Retinal pigment epithelial cell (primary cell): ENCODE measurements at places on chromosomes 12 and 14.

- no peak for DNase-seq
Measured at GRCh38 chr12:82866946-82867345, 180.2 kb downstream of the TMTC2 start.

GRCh38 chr12:105335856-105336255 lies 5.4 kb downstream of the C12orf75 start:
- DNase-seq: no peak

- no peak for DNase-seq
Measured at GRCh38 chr14:61459229-61459628, 137.8 kb downstream of the PRKCH start.

DNA sequence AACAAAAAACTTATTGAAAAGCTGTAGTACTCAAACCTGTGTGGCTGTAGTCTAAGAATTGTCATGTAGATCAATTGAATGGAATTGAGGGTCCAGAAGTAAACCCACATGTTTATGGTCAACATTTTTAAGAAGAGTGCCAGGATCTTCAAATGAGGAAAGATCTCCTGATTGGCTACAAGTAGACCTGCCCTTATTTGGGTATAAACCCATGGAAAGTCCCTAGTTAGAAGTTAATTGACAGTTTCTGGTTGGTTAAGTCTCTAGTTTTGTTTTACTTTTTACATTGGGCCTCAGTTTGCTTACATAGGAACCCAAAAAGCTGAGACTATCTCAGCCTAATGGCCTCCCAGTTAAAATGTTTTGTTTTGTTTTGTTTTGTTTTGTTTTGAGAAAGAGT lies 91.9 kb upstream of the RESF1 start:
- no peak for DNase-seq

DNA sequence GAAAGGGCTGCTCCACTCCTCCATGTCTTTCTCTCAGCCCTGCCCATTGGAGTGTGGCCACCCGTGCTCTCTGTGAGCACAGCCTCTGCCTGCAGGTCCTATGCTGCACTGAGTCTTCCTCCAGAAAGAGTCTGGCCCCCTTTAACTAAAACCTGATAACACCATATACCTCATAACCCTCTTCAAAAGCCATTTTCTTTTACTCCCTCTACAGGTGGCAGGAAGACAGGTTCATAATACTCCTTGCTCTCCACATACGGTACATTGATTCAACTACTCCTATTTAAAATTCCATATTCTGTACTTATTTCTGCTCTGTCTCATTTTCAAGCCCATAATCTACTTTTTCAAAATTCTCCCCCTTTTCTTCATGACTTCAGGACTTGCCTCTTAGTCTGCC lies 144.0 kb downstream of the HELB start:
- no peak for DNase-seq

DNA sequence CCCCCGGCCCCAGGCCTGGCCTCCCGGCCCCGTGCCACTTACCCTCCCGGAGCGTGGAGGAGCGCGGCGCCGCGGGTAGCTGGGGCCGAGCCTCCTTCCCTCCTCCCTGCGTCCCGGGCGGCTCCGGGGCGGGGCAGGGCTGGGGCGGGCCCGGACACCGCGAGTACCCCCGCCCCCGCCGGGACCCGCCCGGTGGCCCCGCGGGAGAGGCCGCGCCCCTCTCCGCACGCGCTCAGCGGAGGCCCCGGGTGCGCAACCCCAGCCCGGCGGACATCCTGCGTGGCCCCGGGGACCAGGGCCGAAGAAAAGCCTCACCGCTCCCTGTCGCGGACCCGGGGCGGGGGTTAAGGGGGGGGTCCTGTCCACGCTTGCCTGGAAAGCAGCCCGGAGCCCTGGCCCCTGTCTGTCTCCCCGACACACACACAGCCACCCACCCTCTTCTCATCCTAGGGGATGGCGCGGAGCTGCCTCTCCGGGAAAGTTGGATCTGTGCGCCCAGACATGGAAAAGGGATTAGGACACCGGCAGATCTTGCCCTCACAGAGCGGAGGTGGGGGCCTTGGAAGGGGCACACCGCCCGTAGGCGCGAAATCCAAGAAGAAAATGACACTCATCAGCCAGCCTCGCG lies at the start of gene SYNE3:
SYNE3 (minus strand) TSS at position 97 of the 628 bp plus-strand sequence. CDS start 40,829 bp downstream, outside the sequence.
- no peak for DNase-seq

- no peak for DNase-seq
Measured at GRCh38 chr12:104352106-104352713, 48.7 kb downstream of the EID3 start.

DNA sequence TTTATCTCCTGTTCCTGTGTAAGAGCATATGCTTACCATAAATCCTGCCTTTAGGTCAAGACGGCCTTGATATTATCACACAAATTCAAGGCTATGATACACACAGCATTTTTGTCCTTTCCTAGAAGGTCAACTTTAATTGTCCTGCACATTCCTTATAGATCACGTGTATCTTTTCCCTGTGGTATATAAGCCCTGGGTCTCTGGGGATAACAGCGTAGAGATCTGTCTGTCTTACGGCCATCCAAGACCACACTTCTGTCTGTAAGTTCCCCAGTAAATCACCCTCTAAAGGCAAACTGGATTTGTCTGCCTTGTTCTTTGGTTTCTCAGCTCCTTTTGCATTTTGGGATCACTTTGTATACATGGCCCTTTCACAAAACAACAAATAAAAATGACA lies 69.5 kb upstream of the TCL1B start:
- DNase-seq: no peak

- no peak for DNase-seq
Measured at GRCh38 chr12:113408756-113409298, 5.1 kb upstream of the SDS start.

DNA sequence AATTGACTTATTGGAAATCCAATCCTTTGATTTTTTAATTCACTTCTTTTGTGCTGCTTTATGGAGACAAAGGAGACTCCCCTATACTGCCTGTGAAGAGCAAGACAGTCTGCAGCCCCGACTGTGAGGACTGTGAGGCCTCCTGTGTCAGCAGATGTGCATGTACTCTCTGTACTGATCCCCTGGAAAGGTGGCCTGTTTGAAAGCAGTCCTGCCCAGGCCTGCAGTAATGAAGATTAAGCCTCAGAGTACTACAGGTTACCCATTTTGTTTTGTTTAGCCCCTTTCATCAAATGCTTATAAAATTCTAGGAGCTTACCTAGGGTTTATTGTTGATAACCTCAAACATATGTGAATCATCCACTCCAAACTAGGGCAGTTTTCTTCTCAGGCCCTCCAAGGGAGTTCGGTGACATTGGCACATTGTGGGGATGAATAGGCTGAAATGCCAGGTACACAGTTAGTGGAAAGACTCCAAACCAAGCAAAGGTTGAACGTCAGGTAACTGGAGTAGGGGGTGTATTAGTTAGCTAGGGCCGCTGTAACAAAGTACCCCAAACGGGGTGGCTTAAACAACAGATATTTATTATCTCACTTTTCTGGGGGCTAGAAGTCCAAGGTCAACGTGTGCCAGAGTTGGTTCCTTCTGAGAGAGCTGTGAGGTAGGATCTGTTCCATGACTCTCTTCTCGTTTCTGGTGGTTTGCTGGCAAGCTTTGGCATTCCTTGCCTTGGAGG lies 208.7 kb upstream of the BCL2L14 start:
- DNase-seq: no peak

- DNase-seq: peak; percentile 18
Measured at GRCh38 chr14:57492859-57493258, 798 bp downstream of the CCDC198 start.

DNA sequence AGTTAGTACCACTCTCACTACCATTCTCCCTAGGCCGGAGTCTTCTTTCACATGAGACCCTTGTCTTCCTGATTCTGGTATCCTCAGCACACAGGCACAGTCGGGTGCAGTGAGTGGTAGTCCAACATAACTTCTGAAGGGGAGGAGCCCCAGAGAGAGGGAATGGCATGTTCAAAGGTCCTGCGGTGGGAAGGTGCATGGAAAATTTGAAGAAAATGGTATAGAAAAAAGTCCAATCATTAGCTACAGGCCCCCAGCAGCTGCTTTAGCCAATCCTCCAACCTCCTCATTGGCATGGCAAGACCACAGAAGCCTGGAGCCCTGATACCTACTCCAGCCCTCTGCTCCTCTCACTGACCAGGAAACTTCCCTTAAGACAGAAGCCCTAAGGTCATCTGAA lies 96.6 kb downstream of the ZFP36L1 start:
- no peak for DNase-seq

DNA sequence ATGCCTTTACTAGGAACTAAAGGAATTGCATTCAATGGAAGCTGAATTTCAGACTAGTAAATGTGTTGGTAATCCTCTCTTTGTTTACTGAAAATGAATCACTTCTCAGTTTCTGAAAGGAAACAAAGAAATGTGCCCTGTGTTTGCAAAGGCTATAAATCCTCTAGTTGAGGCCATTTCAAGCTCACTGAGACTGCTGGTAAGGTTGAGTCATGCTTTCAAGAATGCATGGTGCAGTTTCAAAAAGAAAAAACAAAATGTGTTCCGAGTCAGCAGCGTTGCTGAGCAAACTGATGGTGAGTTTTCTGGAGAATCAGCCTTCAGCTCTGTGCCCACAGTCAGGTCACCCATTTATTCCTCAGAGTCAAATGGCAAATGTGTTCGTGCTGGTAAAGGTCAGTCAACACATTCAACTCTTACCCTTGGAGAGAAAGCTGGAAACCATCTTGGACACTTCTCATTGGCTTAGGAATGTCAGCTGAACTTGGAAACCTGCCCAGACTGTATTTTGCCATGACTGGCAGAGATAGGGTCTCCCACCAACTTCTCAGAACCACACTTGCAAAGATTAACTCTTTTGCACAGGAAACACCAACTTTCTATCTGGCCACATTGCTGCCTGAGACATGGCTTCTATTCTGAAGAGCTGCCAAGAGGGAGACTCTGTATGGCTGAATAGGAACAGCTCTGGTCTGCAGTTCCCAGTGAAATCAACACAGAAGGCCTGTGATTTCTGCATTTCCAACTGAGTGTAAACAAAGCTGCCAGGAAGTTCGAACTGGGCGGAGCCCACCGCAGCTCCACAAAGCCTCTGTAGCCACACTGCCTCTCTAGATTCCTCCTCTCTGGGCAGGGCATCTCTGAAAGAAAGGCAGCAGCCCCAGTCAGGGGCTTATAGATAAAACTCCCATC lies 484.4 kb downstream of the ATP23 start:
- peak; percentile 92 for DNase-seq
